ENCODE measurements at places on chromosomes 7 and 10. TPM values are rescaled to one million over a fixed set of nuclear protein-coding genes. Genes with fewer than 3 reads are reported as not detected.
A peak's percentile ranks its signal among the peaks of the same experiment; 100 is the strongest.

DNA sequence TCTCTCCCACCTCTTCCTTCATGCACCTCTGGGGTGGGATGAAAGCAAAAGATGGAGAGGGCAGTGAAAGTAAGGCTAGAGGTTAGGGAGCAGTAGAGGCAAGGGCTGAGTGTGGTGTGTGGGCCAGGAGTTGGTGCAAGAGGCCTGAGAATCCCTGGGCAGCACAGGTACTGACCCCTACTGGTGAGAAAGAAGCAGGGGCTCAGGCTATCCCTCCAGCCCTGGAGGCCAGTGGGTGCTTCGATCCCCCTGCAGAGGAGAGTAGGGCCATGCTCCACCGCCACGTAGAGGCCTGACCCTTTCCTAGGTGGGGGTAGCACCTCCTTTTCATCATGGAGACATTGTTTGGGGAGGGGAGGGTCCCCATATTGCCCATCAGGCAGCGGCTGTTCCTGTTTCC lies 9.8 kb downstream of the CDHR1 start:
- DNase-seq = no peak

MYL10 gene
- not detected for polyA plus RNA-seq

GRCh38 chr7:128909625-128910568 lies 612 bp downstream of the KCP start:
- DNase-seq = peak; percentile 87

BBIP1 gene
- polyA plus RNA-seq = 36.1 TPM

DNA sequence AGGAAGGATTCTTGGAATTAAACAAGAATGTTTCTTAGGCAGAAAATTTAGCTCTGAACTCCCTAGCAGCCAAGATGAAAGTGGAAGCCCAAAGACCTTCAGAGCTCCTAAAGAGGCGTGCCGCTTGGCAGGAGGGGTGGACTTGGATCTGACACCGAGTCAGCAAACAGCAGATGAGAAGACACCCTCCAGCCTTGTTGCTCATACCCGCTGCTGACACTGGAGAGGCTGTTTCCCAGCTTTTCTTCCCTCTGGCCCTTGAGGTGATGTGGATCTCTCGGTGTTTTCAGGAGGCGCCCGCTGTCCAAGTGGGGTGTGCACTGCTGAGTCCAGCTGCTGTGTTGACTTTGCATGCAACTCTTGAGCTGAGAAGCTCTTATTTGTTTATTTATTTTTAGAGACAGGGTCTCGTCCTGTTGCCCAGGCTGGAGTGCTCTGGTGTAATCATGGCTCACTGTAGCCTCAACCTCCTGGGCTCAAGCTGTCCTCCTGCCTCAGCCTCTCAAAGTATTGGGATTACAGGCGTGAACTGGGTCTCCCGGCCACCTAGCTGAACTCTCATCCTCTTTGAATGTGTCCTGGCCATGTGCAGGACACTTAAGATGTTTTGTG lies 21.5 kb downstream of the SLC18A2 start:
- DNase-seq = no peak

DNA sequence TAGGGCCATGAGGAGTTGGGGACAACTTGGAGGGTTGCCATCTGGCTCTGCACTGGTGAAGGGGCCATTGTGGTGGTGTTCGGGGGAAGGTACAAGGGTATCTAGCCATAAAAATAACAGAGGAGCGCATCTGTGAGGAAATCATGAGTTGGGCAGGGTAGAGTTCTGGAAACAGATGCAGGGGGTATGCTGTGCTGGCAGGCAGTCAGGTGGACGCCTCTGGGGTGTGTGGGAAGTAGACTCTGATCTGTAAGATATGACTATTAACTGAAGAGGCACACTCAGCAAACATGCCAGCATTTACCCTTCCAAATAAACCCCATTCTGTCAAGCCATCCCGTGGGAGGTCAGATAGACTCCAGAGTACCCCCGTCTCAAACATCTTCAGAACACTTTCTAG lies 79.8 kb downstream of the CLEC2L start:
- no peak for DNase-seq

BNIP3 gene
- polyA plus RNA-seq = 75.4 TPM

NKX1-2 gene
- polyA plus RNA-seq = not detected

HOGA1 gene
- polyA plus RNA-seq = 100 TPM

TMEM176B gene
- polyA plus RNA-seq = 542 TPM

CYP2C19 gene
- not detected for polyA plus RNA-seq

SPDYE8 gene
- not detected for polyA plus RNA-seq

DNA sequence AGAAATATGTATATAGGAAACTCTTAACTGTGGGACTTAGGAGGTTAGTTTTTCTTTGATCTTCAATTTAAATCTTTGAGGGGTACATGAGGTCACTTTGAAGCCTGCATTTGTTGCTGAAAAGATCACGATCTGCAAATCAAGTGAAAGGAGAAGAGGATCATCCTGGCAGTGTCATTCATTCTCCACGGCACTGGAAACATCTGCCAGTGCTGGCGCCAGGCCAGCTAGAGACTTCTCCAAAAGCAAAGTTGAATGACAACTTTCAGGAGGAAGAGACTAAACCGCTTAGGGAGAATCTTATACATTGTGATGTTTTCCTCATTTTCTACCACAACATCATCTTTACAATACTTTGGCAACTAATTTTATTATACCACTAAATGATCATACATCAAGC lies 42.5 kb downstream of the MRC1 start:
- no peak for DNase-seq

- DNase-seq = no peak
These were observed 83.5 kb downstream of the OTUD1 start for GRCh38 chr10:23522345-23522744.

TSPAN12 gene
- 44.2 TPM for polyA plus RNA-seq

DNA sequence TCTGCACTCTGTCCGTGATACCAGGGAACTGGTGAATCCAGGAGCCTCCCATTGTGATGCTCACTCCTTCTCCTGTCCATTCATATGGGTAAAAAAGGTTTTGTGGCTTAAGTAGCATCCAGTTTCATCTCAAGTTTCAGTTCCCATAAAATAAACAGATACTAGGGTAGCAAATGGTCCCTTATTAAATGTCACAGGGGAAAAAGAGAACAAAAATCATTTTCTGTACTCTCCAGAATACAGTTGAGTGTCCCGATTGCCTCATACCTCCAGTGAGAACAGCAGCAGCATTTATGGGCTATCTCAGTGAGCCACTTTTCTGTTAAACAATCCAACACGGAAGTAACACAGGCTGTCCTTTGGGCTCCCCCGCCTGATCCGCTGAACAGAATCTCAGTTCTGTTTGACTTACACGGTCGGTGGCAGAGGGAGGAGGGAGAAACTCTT lies 179.6 kb downstream of the CELF2 start:
- DNase-seq = no peak

KNDC1 gene
- polyA plus RNA-seq = 0.43 TPM

PLXNA4 gene
- 0.17 TPM for polyA plus RNA-seq

STX1A gene
- 2.2 TPM for polyA plus RNA-seq

SKIDA1 gene
- 0.71 TPM for polyA plus RNA-seq

DNA sequence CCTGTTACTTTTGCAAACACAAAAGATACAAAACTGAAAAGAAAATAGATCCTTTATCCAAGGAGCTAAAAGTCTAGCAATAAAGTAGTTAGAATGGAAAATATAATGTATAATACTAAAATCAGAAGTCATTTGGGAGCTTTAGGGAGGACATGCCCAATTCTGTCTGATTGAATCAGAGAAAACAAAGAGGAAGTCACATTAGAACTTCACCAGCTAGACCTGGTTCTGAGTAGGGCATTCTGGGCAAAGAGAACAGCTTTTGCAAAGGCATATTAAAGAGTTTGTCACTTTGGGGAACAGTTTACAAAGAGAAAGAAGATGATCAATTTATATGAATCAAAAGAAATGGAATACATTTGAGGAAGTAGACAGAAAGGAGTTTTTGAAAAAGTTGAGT lies 107.0 kb upstream of the PRSS1 start:
- no peak for DNase-seq

Data from kidney (tissue), 22 donors.